ENCODE measurements at places on chromosomes 3 and 15. TPM values are rescaled to one million over a fixed set of nuclear protein-coding genes. Genes with fewer than 3 reads are reported as not detected.

- peak; percentile 88 for DNase-seq
These were observed 6.7 kb upstream of the PSTPIP1 start for GRCh38 chr15:76987896-76988860.

DNA sequence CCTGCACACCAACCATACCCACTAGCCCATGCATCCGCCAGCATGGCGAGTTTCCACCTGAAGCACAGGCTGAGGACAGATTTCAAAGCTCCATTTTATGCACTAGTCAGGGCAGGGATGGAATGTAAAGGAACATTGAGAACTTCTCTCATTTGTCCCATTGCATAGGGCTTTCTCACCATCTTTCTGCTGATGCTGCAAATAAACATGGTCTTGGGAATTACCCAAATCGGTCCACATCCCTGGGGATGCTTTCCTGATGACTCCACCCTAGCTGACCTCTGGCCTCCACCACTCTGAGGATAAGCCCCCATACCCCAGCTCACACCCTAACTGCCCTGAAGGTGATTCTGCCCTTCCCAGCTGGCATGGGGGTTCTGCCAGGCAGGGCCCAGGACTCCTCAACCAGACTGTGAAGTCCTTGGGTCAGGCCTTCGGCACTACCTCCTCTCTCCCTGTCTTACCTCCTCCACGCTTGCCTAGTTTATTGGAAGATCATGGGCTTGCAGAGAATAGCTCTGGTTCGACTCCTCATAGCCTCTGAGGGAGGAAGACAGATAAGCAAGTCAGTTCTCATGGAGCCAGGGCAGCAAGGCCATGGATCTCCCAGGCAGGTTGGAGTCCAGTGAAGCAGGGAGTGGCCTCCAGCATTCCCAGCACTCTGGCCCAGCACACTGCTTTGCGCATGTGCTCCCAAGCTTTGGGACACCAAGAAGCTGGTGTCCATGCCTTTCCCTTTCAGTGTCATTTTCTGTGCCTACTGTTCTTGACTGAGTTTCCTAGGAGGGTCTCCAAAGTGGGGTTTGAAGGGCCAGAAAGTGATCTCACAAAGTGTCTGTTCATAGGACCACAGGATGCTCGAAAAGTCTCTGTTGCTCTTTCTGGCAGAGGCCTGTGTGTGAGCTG, 27.6 kb upstream of the XYLB start:
- DNase-seq = no peak

DNA sequence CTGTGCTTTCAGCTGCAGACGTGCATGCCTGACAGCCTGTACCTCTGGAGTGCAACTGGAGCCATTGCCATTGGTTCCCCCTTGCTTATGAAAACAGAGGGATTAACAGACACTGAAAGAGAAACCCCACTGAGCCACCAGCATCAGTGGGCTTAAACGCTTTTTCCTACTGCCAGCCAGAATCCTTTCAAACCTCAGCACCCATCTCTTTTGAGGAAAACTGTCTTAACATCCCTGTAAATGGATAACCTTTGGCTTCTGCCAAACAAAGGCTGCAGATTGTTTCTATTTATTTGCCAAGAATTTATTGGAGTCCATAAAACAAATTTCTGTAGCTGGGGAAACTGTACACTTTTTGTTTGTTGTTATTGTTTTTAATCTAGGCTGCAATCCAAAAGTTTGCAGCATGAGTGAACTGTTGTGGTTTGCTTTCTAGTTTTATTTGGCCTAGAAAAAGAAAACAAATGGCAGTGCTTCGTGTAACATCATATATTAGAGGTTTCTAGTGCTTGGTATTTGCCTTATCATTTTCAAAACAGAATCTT, 369.2 kb upstream of the IL12A start:
- no peak for DNase-seq

Gene ZNF860
- 0.08 TPM for total RNA-seq

Gene LRRK1
- total RNA-seq = 3.0 TPM

Measured in Right ventricle myocardium superior (tissue), 1 donor.